ENCODE measurements at places on chromosomes 6 and 20. TPM values are rescaled to one million over a fixed set of nuclear protein-coding genes. Genes with fewer than 3 reads are reported as not detected.

The TRDN gene
- not detected for polyA plus RNA-seq

The TULP1 gene
- polyA plus RNA-seq = not detected

DNA sequence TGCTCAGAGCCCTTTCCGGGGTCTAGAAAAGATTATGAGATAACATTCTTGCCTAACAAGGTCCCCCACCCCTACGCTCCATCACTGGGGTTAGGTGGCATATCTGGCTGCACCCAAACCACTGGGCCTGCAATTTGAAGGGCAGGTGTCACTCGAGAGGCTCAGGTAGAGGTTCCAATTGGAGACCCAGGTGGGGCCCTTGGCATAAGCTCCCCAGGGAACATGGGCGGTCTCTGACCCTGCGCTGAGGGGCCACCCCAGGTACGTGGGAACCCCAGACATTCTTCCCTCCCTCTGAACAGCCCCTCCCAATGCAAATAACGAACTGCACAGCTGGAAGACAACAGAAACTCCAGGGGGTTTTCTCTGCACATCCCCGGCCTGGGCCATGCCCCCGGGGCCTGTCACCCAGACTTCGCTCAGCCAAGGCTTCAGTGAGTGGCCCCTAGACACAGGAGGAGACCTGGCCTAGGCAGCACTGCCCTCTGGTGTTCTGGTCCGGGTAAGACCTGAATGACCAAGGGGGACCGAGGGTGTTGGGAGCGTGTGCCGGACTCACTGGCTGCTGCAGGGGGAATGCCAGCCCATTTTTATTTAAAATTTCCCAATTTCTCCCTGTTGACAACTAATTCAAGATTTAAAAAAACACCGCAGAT is 47.5 kb downstream of the DSTN start:
- peak; percentile 79 for DNase-seq

- no peak for DNase-seq
These were observed 204.8 kb downstream of the DTNBP1 start for GRCh38 chr6:15458021-15458459.
